ENCODE measurements at places on chromosomes 3 and 15.

DNA sequence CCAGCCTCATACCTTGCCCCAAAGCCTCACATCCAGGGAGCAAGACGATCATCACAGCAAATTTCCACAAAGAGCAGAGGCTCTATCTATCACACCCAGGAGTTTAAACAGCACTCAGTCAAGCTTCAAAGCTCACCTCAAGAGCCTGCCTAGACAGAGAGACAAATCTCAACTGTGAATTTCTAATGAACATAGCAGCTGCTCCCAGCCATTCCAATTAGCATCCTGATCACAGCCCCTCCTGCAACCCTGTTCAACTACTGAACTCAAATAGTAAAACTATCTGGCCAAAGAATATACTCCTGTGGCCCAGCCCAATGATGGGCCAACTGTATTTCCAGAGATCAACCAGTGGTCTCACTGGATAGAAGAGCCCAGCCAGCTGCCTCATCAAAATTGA is 269.8 kb downstream of the CTNNB1 start:
- DNase-seq = no peak

DNA sequence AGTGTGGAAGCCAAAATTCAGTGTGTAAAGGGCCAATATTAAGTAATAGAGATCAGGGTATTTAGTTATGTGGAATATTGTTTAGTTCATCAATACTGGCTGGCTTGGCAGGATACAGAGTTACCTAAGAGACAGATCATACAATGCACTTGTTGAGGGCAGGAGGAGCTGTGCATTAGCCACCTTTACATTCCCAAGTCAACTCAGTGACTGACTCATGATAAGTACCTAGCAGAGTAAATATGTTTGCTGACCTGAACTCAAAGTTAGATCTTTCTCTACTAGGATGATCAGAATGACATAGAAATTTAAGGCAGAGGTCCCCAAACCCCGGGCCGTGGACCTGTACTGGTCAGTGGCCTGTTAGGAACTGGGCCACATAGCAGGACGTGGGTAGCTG is 3.5 kb upstream of the ABHD17C start:
- DNase-seq = no peak

GRCh38 chr3:52225452-52226228 is at the start of gene TLR9:
Gene TLR9, minus strand, starts transcription at chr3:52225645. Its CDS starts 116 bp downstream, at chr3:52225529.
- no peak for DNase-seq

GRCh38 chr3:110664148-110664547 is 407.5 kb upstream of the NECTIN3 start:
- no peak for DNase-seq

GRCh38 chr3:171231361-171231760 is 204.8 kb upstream of the SLC2A2 start:
- DNase-seq = no peak

DNA sequence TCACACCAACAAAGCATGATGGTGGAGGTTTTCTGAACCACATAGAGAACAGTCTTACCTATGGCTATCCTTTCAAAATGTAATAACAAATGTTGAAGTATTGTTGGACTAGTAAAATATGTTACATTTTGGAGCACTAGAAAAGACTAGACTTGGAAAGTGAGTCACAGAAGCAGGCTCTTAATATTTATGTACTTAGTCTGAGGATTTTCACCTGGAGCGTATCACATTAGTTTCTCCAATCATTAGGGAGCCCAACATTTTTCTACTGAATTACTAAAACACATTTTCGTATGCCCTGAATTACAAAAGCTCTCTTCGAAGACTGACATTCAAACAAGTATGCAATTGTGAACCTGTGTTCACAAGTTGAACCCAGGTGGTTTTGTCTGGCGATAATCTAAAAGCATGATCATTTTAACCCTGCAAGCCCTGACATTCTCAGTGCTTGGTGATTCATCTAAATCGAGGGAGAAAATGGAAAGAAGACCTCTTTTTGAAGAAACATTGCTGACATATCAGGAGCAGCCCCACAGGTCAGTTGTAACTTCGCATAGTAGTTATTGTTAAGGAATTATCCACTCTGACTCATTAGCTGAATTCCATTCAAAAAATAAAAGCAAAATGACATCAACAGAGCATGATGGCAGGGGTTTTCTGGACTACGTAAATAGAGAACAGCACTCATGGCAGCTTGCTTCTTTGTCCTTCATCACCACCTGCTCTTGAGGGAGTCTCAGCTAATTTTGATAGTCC is 679.8 kb upstream of the NECTIN3 start:
- DNase-seq = no peak

DNA sequence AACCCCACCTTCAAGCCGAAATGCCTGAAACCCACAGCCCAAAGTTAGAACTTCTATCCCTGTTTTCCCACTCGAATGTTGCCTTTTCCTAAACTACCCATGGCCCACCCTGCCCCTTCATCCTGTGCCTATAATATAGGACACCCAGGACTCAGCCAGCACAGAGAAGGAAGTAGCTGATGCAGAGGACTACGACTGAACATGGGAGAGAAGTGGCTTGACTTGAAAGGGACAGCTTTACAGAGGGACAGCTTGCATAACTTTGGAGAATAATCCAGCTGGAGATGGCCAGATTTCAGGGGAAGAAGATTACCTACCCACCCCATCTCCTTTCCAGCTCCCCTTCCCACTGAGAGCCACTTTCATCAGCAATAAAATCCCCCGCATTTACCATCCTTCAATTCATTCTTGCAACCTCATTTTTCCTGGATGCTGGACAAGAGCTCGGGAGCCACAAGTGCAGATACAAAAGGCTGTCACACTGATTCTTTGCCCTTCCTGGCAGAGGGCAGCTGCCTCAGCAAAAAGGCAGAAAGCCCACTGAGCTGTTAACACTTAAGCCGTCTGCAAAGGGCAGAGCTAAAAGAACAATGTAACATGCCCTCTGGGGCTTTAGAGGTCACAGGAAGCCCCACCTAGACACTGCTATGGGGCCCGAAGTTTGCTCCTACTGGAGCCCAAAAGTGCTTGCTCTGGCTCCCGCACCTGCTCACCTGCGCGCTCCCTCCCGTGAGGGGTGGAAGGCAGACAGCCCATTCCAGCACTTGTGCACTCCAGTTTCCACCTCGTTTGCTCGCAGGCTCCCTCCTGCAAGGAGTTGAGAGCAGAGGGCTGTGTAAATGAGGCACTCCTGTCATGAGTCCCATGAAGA is 224.0 kb downstream of the TBC1D5 start:
- DNase-seq = no peak

GRCh38 chr15:57639306-57639705 is 47.6 kb downstream of the MYZAP start:
- DNase-seq = no peak

- DNase-seq = no peak
Observed at GRCh38 chr3:68757157-68757556, 175.2 kb downstream of the TAFA4 start.

DNA sequence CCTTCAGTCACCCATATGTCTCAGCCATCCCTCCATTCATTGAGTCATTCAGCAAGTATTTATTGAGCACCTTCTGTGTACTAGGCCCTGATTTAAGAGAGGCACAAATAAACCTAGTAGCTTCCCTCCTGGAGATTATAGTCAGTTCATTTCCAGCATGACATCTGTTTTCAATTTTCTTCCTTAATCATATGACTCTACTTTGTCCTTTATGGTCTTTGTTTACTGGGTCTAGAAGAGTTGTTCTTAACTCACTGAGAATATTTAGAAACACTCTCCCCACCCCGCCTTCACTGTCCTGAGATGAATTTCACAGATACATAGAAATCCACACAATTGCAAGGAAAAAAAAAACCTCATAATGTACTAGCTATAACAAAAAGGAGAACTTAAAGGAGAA is 44.8 kb upstream of the ADAMTS9 start:
- DNase-seq = peak; percentile 33

DNA sequence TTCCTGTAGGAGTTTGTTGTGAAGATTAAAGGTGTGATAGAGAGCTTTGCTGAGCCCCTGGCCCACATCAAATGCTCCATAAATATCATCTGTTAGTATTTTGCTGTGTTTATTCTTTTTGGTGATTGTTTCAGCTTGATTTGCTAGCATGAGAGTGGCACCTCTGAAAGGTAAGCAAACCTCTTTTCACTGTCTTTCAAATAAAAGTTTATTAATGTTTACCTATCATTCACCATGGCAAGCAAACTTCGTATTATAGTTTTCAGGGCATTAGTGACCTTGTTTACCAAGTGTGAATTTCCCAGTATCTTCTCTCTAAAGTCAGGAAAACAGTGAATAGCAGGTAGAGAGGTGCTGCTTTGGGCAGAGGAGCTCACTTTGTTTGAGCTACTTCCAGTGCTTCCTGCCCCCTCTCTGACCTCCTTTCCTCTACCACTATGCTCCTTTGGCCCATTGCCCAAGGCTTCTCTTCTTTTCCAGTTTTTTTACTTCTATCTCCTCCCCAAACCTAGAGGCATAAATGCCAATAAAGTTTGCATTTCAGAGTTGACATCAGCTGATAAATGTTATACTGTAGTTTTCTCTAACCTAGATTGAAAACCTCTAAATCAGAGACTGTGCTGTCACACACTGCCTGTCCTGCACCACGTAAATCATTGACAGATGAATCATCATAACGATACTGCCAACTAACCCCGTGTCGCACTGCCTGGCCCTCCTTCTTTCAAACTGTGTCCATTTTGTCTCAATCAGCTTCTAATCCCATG is 569.0 kb downstream of the TUSC7 start:
- DNase-seq = peak; percentile 2

DNA sequence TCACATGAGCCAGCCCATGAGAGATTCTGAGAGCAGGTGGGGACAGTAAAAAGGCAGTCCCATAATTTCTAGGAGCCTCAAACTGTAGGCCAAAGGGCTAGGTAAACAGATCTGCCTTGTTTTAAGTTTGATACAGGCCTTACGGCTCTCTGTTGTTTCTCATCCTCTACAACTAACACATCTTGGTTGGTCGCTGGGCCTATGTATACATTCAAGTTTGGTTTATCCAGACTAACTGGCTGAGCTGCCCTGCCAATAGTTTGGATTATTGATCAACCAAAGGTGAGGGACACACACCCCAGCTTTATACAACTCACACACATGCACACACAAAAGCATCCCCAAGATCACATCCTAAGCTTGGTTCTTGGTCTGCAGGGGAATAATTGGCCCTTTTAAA is 3.0 kb downstream of the SIAH2 start:
- no peak for DNase-seq

- DNase-seq = no peak
Observed at GRCh38 chr15:69767191-69767590, 314.6 kb downstream of the RPLP1 start.

- no peak for DNase-seq
Observed at GRCh38 chr3:37734886-37735285, 126.8 kb upstream of the CTDSPL start.

- DNase-seq = no peak
Observed at GRCh38 chr15:75008221-75008625, 12.9 kb downstream of the SCAMP5 start.

GRCh38 chr15:64425221-64425620 is 35.2 kb upstream of the ZNF609 start:
- no peak for DNase-seq

DNA sequence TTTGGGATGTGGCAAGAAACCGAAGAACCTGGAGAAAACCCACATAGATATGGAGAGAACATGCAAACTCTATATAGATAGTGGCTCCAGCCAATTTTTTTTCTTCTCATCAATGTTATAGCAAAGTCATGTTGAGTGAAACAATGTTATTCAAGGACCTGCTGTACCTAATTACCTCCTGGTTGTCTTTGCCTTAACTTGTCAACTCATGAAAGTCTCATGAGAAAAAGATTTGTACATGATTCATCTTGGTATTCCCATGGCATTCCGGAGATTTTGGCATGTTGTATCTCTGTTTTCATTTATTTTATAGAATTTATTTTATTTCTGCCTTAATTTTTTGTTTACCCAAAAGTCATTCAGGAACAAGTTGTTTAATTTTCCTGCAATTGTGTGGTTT is 303.8 kb upstream of the CDIN1 start:
- DNase-seq = no peak

- no peak for DNase-seq
Observed at GRCh38 chr15:81569286-81570080, 195.5 kb upstream of the TMC3 start.

DNA sequence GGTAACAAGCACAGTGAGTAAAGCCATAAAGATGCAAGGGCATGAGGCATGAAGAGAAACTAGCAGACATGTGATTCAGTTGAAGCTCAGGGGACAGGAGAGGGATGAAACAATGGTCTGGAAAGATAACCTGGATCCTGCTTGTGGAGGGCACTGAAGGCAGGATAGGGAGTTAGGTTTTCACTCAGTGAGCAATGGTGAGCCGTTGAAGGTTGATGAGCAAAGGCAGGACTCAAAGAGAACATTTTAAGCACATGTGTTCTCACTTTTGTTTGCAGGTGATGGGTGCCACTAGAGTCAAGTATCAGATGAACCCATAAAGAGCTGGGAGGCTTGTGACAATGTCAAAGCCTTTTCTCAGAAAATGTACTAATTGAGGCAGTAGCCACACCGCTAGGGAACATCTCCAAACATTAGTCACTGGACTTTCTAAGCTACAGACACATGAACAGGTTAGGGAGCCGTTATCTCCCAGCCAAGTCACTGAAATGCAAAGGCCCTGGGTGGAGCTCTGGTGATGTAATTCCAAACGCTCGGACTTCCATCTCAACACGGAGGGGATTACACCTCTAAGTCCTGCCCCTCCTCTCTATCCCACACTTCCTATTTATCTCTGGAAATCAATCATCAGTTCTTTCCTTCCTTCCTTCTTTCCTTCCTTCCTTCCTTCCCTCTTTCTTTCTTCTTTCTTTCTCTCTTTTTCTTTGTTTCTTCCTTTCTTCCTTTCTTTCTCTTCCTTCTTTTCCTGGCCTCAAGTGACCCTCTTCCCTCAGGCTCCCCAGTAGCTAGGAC is 22.7 kb downstream of the KLHL6 start:
- DNase-seq = no peak

DNA sequence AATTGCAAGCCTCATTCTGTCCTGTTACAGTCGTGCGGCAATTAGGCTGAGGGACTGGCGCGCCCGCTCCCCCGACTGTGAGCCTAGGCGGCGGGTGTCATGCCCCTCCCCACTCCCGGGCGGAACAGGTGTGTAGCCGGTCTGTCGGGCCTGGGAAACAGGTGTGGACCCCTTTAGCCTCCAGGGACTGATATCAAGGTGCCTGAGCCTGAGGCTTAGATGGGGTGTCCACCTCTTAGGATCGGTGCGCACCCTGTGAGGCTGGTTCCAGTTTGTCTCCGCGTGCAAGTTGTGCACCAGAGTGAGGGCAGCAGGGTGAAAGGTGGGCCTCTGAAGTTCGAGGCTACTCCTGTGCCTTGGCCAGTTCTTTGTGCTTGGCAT is 686 bp downstream of the VPS8 start:
- no peak for DNase-seq

DNA sequence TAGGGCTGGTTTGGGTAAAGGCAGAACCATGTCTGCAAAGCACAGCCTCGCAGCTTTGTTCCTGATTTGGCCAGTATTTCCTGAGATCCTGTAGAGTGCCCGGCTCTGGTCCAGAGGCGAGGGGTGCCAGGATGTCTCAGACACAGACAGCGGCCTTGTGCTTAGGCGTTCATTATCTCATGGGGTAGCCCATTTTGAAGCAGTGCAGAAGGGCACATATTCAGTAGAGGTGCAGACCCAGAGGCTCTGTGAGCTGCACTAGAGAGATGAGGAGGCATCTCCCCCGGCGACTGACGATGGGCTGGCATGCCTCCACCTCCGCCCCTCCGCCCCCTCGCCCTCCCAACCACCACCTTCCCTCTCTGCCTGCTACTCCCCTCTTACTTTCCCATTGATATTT is 170.3 kb downstream of the CHDH start:
- no peak for DNase-seq

Measured in cardiac muscle cell (in vitro differentiated cells and primary cell).